ENCODE measurements at places on chromosomes 5 and 9.
A peak's percentile ranks its signal among the peaks of the same experiment; 100 is the strongest.

GRCh38 chr5:97694091-97694490, 511.0 kb upstream of the RIOK2 start:
- no peak for DNase-seq

- DNase-seq: no peak
These were observed 173.7 kb upstream of the SPEF2 start for GRCh38 chr5:35443803-35444595.

GRCh38 chr5:36168737-36169136, 16.8 kb downstream of the SKP2 start:
- DNase-seq: no peak

GRCh38 chr5:33824516-33825195, 67.1 kb downstream of the ADAMTS12 start:
- no peak for DNase-seq

- DNase-seq: no peak
These were observed 298.2 kb downstream of the CD180 start for GRCh38 chr5:66898241-66898995.

GRCh38 chr5:154373729-154374179, 72.0 kb upstream of the SAP30L start:
- DNase-seq: no peak

GRCh38 chr5:97548739-97549080, 365.7 kb upstream of the RIOK2 start:
- no peak for DNase-seq

GRCh38 chr5:146789712-146790653, 88.6 kb downstream of the PPP2R2B start:
- DNase-seq: no peak

- DNase-seq: no peak
These were observed 662.7 kb upstream of the RGMB start for GRCh38 chr5:98110791-98111190.

DNA sequence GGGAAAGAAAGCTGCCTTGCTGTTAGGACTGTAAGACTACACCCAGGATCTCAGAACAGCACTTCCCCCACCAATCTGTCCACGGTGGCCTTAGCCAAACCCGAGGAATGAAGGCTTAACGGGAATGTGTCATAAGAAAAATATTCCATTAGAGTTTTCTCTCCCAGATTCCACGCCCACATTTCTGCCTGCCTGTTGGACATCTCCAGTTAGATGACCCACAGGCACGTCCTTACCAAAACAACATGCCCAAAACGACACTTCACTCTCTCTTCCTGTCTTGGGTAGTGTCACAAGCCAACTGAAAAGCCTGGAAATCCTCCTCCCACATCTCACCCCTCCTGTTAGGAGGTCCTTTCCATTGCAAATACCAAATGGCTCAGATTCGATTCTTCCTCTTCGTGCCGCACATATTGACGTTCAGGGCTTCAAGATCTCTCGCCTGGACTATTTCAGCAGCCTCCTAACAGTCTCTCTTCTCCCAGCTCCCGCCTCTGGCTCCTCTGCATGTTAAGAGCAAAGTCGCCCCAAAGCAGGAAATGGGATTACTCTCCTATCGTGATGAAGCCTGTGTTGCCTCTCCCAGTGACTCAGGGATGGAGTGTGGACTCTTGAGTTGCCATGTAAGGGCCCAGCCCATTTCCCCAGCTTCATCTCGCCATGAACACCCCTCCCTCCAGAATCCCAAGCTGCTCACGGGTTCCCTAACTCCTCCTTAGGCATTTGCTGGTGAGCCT, 159.3 kb downstream of the NR3C1 start:
- no peak for DNase-seq

- DNase-seq: no peak
These were observed 16.8 kb downstream of the ACSL6 start for GRCh38 chr5:131994533-131995226.

DNA sequence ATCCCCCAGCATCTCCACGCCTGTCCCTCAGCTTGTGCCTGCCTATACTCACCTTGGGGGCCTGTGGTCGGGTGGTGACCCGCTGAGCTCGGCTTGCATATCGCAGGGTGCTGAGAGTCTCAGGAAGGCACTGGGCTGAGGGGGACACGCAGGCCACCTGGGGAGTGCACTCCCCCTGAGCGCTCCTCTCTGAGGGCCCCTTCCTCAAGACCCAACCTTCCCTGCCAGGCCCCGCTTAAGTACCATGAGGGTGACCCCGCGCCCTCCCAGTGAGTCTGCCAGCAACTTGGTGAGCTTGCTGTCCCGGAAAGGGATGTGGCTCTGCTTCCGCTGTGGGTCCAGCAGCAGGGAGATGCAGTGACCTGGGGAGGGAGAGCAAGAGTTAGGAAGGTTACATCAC, 4.1 kb downstream of the KIF12 start:
- no peak for DNase-seq

- DNase-seq: no peak
These were observed 186.2 kb downstream of the PJA2 start for GRCh38 chr5:109223531-109223930.

DNA sequence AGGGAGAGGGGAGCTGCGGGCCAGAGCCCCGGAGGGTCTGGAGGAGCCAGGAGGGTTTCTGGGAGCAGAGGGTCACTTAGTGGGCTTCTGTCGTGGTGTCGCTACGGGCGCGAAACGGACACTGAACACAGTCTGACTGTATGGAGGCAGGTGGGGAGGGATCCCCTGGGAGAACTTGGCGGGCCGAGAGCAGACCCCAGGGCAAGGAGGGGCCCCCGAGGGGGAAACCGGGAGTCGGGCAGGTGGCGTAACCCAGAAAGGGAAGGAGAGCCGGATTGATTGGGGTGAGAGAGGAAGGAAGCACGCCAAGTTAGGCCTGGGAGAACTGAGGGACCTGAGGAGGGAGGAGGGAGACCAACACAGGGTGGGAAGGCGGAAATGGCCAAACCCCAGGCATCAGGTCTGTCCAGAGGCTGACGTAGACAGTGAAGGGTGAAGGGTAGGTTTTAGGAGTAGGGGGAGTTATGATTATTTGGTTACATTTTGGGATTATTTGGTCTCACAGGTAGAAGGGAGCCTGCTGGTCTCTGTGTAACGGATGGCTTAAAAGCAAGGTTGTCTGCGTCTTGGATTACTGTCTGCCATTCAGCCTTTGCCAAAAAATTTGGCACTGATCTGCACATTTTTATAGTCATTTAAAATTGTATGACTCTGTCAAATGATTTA, 3.3 kb upstream of the MSMP start:
- DNase-seq: peak; percentile 88

- no peak for DNase-seq
These were observed 21.2 kb upstream of the PFDN1 start for GRCh38 chr5:140324041-140324600.

GRCh38 chr9:76567086-76567485, 108.1 kb downstream of the GCNT1 start:
- DNase-seq: no peak

DNA sequence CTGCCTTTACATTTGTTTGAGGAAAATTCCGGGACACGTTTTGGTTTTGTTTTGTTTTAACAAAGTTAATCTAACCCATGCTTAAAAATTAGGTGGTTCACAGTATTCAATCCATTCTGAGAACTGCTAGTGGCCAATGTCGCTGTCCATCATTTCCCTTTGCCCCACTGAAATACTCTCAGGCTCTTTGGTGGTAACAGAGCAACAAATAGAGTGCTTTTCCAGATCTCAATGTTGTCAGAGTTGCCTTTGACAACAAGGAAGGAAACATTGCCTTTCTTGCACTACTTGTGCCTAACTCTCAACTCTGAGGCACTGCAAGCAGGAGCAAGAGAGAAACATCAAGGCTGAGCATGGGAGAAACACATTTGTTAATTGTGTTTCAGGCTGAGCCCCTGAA, 154.0 kb downstream of the MCTP1 start:
- DNase-seq: no peak

GRCh38 chr5:148403344-148403743, 19.6 kb downstream of the FBXO38 start:
- no peak for DNase-seq

GRCh38 chr9:110126986-110127864, 80.7 kb downstream of the C9orf152 start:
- DNase-seq: no peak

GRCh38 chr9:16681652-16681987, 188.8 kb downstream of the BNC2 start:
- DNase-seq: no peak

- no peak for DNase-seq
These were observed 31.7 kb upstream of the CDH6 start for GRCh38 chr5:31161781-31162181.

GRCh38 chr9:14750821-14751220, 28.3 kb upstream of the CER1 start:
- no peak for DNase-seq

GRCh38 chr5:125725691-125726090, 697.5 kb upstream of the GRAMD2B start:
- no peak for DNase-seq

DNA sequence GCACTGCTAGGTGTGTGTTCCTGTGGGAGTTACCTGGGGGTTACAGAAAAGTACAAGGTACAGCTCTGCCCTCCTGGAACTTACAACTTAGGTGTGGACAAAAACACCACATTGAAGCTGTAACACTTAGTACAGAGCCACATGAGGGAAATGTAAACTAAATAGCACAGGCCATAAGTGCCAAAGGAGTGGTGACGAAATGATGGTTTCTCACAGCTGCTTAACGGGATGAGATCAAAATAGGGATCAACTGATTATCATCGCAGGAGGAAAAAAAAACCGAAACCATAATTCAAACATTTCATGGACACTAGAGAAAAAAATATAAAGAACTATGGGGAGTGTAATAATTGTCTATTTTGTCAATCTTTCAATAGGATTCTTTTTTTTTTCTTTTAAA, 5.9 kb downstream of the LIX1 start:
- DNase-seq: no peak

DNA sequence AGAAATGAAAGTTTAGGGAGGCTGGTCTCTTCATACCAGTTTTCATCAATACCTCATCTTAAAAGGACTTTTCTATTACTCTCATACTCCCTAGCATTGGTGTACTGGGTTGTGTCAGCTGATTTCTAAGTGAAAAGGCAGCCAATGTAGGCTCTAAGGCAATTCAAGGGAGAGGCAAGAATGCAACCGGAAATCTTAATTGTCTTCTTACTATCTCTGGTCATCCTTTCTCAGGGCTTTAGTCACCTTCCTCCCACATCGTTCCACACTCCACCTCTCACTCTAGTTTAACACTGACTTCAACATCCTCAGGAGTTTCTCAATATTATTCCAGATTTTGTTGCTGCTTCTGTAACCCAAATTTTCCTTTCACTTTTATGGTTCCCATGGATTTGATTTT, 281.8 kb upstream of the RFX3 start:
- no peak for DNase-seq

DNA sequence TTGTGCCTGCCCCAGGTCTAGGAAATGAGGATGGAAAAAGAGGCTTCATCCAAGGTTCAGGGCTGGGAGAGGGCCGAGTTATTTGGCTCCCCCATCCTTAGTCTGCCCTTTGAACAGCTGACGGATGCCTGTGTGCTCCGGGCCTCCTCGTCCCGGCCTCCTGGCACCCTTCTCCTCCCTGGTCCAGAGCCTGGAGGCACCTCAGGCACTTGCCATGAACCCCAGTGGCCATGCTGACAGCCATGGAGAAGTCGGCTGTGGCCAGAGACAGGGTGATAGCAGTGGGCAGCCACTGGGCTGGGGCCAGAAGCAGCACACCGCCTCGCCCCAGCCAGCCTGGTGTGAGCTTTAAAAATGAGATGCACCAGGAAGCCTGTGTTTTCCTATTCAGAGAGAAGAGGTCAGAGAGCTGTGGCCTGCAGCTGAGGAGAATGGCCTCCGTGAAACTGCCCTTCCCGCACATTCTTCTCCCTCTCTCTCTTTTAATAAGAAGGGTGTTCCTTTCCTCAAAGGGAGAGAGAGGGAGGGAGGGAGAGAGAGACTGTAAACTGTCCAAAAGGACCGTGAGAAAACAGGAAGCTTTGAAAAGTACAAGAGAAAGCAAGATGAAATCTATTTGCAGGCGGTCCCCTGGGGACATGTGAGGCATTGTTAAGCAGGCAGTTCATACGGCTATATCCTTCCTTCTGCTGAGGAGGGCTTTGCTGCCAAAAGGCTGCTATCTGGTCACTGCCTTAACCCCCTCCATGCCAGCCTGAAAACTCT, 55.3 kb downstream of the ZNF366 start:
- DNase-seq: no peak

DNA sequence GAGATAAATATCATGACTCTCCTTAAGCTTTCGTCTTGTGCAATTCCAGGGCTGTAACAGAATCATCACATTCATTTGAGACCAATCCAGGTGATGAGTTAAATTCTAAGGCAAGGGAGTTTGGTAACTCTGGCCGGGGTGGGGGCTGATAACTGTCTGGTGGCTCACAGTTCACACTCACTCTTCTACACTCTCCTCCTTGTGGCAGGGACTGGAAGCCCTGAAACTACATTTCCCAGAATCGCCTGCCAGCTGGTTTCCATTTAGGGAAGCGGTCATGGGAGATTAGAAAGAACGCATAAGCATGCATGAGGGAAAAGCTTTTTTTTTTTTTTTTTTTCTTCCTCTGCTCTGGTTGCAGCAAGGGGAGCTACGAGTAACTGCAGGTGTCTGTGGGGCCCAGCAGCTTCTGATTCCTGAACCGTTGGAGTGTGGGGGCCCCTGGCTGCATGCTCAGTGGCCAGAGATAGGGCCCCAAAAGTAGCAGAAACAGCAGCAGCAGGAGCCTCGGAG, 154.8 kb upstream of the TBC1D2 start:
- DNase-seq: no peak

GRCh38 chr9:70049672-70050271, 6.1 kb downstream of the MAMDC2 start:
- DNase-seq: no peak

- no peak for DNase-seq
These were observed 58.7 kb downstream of the RAB3C start for GRCh38 chr5:58641533-58641932.

- DNase-seq: no peak
These were observed 3.5 kb downstream of the SHB start for GRCh38 chr9:38065369-38066075.

- DNase-seq: no peak
These were observed 37.3 kb downstream of the PBX3 start for GRCh38 chr9:125784286-125785049.

- DNase-seq: no peak
These were observed 555.0 kb downstream of the RAB3C start for GRCh38 chr5:59137846-59138245.

- no peak for DNase-seq
These were observed 19.8 kb downstream of the PALM2AKAP2 start for GRCh38 chr9:109799792-109800191.
